ENCODE measurements at places on chromosomes 6 and 20. TPM values are rescaled to one million over a fixed set of nuclear protein-coding genes. Genes with fewer than 3 reads are reported as not detected.

CTCFL gene
- not detected for total RNA-seq

CALHM4 gene
- not detected for total RNA-seq

ADGRB3 gene
- 1.5 TPM for total RNA-seq

DNA sequence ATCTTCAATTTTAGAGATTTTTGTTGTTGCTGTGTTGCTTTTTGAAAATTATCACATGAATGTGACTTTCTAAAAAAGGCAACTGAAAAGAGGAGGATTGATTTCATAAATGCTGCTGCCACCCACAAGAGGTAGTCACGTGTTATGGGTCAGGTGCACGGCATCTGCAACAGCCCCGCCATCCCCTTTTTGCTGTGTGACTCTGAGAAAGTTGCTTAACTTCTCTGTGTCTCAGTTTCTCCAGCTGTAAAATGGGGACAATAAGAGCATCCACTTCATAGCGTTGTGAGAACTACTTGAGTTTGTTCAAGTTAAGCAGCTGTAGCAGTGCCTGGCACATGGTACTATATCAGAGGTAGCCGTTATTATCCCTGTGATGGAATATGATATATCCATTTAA is 10.7 kb downstream of the CCN5 start:
- DNase-seq: no peak

DNA sequence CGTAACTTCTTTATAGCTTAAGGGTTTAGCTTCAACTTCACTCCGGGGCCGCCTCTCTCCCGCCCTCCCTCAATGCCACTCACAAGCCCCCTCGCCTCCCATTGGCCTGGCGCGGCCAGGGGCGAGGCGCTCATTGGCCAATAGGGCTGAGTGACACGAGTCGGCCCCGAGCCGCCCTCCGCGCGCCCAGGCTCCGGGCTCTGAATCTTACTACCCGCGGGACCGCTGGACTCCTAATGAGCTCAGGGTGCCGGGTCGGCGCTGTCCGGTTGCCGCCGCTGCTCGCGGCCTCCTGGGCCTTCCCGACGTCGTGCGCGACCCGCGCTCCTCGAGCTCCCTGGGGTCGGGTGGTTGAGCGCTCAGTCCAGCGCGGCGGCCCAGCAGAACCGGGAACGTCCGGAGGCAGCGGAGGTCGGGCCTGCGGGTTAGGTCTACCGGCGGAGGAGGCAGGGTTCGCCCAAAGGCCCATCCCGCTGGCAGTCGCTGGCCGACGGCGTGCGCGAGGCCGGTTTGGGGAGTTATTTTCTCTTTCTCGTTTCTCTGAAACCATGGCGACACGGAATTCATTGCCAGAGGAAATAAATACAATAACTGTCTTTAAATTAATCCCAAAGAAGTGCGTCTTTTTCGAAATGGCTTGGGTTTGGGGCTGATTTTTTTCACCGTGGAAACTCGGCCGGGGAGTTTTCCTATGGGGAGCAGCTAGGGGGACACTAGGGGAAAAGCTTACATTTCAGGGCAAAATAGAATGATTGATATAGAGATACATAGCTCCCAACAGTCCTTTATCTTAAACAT is at the start of gene SIM1:
Gene SIM1, minus strand, starts transcription at position 19 of the 798 bp plus-strand sequence. CDS start 1,453 bp downstream, outside the sequence.
- peak; percentile 46 for DNase-seq
